ENCODE measurements at places on chromosomes 7 and 10.

- no peak for DNase-seq
Observed at GRCh38 chr10:11509036-11509435, 102.4 kb downstream of the USP6NL start.

DNA sequence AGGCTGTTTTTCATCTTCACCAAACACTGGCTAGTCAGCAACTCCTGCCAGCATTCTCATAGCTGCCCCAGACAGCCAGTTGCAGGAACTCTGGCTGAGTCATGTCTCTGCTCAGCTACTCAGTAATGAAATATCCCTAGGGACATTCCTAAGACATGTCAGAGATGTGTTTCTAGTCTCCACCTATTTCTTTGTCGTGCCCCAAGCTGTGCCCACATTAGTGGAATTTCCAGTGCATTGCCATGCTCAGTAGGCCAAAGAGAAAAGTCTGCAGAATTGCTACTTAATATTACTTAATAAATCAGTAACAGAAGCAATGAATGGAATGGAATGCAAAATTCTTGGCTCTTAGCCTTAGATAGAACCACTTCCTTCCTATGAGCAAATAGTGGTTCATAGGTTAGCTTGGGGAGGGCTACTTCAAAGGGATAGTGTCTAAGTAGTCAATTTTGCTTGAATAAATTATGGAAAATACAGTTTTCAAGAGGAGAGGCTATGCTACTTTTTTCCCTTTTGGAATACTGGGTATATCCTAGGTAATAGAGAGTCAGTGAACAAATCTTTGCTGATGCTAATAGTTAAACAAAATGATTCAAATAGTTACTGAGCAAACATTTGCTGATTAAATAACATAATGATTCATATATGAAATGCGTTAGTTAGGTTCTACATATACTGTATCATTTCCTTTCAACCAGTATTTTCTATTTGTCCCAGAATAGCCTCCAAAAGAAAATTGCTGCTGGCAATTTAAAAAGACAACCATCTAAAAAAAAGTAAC, 23.6 kb upstream of the SEMA3C start:
- no peak for DNase-seq

DNA sequence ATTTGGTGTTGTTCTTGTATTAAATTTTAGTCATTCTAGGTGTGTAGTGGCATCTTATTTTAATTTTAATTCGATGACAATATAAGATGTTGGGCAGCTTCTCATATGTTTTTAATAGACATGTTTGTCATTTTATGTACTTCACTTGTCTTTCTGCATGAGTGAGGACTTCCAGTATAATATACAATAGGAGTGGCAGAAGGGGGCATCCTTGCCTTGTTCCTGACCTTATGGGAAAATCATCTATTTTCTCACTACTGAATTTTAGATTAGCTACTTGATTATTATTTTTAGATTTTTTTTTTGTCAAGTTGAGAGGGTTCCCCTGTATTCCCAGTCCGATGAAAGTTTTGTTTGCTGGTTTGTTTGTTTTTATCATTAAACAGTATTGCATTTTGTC, 495.2 kb upstream of the GRM3 start:
- DNase-seq, result no peak

GRCh38 chr10:48705401-48705938, 20.8 kb downstream of the WDFY4 start:
- DNase-seq, result no peak

- DNase-seq, result no peak
Observed at GRCh38 chr10:110208614-110209453, 1.4 kb downstream of the MXI1 start.

- DNase-seq, result no peak
Observed at GRCh38 chr10:86210416-86210815, 156.2 kb downstream of the GRID1 start.

DNA sequence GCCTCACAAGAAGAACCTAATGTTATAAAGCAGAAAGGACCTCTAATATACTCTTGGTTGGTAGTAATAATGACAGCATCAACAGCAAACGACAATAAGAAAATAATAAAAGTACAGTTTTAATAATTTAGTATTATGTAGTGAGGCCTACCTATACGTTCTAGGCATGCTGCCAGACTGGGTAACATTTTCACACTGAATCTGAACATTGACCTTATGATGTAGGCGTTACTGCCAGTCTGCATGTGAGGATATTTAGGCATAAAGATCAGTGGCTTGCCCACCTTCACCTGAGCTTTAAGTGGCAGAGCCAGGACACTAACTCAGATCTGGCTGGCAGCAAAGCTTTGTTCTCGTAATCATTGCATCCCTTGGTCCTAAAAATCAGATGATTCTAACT, 2.5 kb downstream of the FGL2 start:
- no peak for DNase-seq

- DNase-seq, result no peak
Observed at GRCh38 chr10:133266056-133266795, 10.4 kb downstream of the ADAM8 start.

- no peak for DNase-seq
Observed at GRCh38 chr10:74642901-74643595, 183.4 kb upstream of the KAT6B start.
